ENCODE measurements at places on chromosomes 2 and 18.
A peak's percentile ranks its signal among the peaks of the same experiment; 100 is the strongest.

DNA sequence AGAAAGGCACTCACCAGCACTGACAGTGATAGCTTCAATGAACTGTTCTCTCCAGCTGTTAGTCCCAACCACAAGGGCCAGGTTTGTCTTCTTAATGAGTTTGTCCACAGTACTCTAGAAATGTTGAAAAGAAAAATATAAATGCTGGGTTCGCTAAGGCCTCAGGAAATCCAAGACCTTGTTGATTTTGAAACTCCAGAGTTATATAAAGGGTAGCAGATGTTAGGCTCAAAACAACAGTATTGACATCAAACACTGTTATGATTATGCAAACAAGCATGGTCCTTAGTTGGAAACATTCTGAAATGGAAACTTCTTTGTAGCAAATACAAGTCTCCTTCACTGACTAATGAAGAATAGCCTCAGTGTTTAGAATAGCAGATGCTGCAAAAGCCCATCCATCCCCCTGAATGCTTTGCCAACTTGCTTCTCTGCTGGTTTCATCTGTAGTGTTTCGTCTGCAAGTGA, 291.1 kb downstream of the SLC8A1 start:
- DNase-seq, result no peak

GRCh38 chr2:31240381-31241365, 6.7 kb downstream of the EHD3 start:
- DNase-seq, result no peak

DNA sequence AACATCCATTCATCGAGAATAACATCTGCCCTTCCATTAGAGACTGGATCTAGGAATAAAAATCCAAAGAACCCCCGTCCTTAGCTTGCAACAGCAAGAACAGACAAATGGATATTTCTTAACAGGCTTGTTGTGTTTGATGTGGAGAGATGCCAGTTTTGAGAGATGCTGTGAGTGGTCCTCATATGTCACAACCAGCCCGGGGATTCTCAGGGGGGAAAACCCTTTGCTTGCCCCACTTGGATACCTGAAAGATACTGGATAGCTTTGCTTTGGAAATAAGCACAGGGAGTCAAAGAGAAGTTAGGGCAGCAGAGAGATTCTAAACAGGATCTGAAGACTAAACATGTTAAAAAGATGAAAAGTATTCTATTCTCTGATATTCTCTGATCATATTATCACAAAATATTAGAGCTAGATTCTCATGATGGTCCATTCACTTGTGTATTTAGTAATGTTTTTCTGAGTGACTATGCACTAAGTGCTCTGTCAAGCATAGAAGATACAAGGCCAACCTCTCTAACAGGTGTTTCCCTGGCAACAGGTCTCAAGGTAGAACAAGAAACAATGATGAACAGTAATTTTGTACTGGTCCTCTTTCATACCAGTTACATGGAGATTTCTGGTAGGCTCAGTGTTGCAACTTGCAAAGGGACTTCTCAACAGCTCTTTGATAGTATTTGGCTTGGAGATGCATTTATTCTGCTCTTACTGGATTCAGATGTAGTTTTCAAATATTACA, 348.2 kb downstream of the MYCN start:
- no peak for DNase-seq

DNA sequence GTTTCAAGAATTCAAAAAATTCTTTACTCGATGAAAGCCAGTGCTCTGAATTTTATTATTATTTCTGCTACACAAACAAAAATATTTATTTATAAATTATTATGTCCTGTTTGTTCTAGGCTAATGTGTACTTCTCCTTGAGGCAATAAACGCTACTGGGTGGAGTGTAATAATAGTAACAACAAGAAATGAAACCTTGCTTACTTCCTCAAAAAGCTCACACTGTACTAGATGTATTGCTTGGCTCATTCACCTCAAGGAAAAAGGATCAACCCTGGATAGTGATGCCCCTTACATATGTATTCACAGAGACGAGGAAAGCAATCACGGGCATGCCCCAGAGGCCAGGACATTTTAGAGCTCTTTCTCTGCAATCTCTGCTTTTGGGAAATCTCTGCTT, 685.6 kb upstream of the NXPH2 start:
- DNase-seq, result no peak

DNA sequence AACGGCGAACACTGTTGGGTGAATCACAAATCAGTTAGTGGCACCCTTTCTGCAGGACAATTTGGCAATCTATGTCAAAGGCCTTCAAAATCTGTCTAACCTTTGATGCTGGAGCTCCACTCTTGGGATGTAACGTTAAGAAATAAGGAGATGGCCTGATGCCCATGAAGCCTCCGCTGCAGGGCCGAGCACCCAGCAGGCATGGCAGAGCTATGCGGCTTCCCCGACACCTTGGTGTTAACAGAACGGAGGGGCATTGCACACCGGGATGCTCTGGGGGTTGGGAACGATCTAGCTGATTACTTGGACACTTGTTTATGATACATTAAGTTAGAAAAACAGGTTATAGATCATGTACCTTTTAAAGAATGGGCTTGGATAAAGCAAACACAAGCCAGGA, 265.3 kb downstream of the HDAC4 start:
- no peak for DNase-seq

DNA sequence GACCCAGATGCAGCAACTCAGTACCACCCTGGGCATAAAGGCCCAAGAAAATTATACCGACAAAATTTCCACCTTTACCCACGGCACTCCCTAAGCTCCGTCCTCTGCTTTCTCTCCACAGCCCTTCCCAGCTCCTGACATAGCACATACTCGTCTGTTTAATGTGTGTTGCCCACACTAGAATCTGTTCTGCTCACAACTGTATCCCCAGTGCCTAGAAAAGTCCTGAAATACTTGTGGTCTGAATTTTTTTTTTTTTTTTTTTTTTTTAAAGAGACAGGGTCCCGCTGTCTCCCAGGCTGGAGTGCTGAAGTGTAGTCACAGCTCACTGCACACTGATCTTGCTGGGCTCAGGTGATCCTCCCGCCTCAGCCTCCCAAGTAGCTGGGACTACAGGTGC, 62.3 kb downstream of the ADCY3 start:
- no peak for DNase-seq

GRCh38 chr2:142042536-142043199, 88.1 kb downstream of the LRP1B start:
- no peak for DNase-seq

DNA sequence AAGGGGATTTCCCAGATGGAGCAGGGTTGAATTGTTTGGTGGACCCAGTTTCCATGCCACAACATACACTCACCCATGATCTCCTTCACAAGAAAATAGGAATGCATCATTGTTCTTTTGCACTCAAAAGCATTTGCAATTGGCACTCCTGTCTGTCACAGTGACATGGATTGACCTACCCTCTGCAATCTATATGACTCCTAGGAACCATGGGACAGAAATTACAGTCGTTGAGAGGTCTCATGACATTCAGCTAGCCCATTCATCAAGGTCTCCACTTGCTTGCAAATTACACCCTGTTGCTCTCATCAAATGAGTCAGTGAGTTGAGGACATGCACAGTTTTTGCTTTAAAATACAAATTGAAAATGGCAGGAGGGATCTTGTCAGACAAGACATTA, 448.5 kb downstream of the LPIN1 start:
- DNase-seq, result no peak

DNA sequence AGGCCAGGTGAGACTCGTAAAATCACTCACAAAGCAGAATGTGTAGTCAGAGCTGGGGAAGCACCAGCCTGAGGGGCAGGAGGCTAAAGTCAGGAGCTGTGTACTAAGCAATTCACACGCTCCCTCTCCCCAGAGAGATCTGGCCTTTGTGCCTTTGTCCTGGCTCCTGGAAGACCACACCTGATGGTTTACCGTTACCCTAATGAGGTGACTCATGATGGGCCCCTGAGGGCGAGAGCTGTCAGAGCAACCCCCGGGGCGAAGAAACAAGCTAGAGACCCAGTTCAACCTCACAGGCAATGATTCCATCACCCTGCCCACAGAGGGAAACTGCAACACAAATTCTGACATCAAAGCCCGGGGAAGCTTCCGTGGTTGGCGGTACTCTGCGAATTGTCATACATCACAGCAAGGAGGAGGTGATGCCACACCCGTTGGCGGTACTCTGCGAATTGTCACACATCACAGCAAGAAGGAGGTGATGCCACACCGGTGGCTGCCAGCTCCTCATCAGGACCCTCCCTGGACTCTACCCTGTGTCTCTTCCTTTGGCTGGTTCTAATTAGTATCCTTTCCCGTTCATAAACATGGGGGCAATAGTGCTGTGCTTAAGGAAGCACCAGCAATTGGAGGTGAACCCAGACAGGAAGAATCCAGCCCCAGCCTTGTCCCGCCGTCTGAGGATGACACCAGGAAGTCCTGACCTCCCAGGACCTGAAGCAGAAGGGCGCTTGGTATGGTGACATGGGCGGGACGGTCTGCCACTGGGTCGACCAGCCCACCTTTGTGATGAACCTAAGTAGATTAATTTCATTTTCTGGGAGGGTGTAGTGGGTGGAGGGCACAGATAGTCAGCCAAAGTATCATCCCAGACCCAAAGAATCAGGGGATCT, 30.5 kb downstream of the B3GNT7 start:
- no peak for DNase-seq

GRCh38 chr2:584863-585823, 92.1 kb downstream of the TMEM18 start:
- peak; percentile 6 for DNase-seq

GRCh38 chr2:128435576-128436478, 117.2 kb upstream of the HS6ST1 start:
- no peak for DNase-seq

GRCh38 chr18:11688972-11689668, at the start of gene GNAL:
TSS of gene GNAL (plus strand) at chr18:11689264. CDS start at chr18:11689564, 300 bp downstream.
- DNase-seq, result peak; percentile 10

DNA sequence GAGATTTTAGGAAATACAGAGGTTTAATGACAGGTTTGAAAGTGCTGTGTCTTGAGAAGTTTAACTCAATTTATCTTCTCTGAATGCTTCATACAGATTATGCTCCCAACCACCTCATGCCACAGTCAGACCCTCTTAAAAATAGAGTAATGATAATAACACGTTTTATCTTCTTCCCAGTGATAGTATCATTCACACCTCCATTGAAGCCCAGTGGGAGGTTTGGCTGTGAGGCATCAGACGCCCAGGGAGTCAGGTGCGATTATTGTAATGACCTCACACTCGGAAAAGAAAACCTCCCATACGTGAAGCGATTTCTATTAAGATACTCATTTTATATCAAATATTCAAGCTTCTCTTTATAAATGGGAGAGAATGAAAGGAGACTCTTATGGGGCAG, 366.3 kb downstream of the SETBP1 start:
- no peak for DNase-seq

- no peak for DNase-seq
Observed at GRCh38 chr2:220899492-220899891, 672.6 kb downstream of the EPHA4 start.

DNA sequence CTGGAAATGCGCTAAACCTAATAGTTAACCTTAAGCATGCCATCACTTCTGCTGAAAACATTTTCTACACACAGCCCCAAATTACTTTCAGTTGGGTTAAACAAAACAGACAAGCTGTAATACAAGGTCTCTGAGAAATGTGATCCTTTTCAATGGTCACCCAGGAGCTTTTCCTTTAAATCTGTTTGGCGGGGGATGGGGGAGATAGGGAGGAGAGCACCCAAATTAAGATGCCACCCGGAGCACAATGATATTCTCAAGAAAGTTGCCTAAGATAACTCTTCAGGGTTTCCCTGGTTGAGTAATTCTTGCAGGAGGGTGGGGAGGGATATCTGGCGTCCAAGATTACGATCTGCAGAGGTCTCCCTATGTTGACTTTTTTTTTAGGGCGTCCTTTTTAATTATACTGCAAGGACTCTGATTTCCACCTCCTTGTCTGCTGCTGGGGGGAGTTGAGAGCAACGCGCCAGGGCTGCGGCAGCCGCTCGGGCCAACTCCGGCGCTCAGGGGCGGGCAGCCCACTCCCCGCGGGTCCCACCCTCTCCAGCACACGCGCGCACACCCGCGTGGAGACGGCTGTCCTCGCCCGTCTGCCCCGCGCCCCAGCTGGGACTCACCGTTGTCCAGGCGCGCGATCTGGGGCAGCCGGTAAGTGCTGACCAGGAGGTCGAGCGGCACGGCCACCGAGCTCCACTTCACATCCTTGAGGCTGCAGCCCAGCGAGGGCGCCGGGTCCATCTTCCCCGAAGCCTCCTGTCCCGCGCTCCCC, 807 bp downstream of the GAREM1 start:
- DNase-seq, result no peak

DNA sequence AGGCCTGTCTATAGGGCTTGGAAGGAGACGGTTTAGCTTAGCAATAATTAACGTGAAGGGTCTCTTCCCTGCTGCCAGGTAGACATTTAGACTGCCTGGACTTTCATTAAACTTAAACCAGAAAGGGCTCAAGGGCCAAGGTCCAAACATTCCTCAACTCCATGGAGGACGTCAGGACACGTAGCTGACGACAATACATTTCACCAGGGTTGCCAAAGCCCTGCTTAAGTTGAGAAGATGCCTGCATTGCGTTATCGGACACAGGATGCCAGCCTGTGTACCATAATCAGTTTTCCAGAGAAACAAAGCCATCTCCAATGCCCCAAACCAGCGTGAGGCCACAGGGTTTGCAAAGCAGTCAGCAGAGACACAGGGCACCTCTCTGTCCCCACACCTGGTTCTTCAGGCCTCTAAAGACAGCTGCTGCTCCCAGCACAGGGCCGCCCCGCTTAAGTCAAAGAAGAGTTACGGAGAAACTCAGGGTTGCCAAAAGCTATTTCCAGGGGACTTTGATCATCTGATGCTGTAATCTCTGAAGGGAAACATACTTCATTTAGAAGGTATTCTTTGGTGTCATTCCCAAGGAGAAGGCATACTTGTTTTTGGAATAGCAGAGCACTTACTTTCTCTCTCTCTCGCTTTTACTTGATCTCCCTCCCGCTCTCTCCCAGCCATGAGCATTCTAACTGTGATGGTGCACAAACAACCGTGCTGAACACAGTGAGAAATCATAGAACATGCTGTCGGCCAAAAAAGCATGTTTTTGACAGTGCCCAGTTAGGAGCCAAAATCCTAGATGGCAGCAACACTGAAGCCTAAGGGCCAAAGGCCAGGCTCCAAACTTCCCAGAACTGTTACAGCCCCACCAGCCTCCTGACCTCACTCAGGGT, 46.0 kb downstream of the TTC32 start:
- no peak for DNase-seq

GRCh38 chr2:208252716-208253492, 2.0 kb downstream of the IDH1 start:
- DNase-seq, result no peak

- no peak for DNase-seq
Observed at GRCh38 chr2:170455617-170456426, 259.3 kb upstream of the SP5 start.

DNA sequence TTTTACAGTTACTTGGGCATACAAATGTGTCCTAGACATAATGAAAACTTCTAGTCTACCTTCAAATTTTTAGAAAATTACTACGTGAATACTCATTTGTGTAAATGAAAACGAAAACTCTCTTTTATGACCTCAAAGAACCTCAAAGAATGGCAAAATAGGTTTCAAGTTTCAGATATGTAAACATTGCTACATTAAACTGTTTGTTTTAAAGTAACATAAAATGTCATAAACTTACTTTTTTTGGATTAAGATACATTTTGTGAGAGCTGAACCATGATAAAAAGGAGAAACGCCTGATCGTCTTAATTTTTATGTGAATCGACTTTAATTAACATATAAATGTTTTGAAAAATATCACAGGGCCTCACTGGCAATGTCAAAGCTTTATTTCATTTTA, 91.4 kb downstream of the PPP1R1C start:
- no peak for DNase-seq

- no peak for DNase-seq
Observed at GRCh38 chr2:120559401-120559800, 176.3 kb upstream of the GLI2 start.

Data from stimulated activated CD8-positive, alpha-beta memory T cell treated with anti-CD3 and anti-CD28 coated beads, Interleukin-7, amount 100 ng/mL, for 24 hours (primary cell).